ENCODE measurements at places on chromosomes 2 and 18. TPM values are rescaled to one million over a fixed set of nuclear protein-coding genes. Genes with fewer than 3 reads are reported as not detected.

RABL2A gene
- 5.5 TPM for total RNA-seq

SLC14A1 gene
- total RNA-seq = not detected

ANKRD29 gene
- not detected for total RNA-seq

DDX18 gene
- total RNA-seq = 43.3 TPM

PLEKHA3 gene
- 23.0 TPM for total RNA-seq

GCG gene
- not detected for total RNA-seq

R3HDM1 gene
- total RNA-seq = 15.1 TPM

MATN3 gene
- not detected for total RNA-seq
